Mucosa of gallbladder (tissue), 1 donor: ENCODE measurements at places on chromosomes 1 and 21. TPM values are rescaled to one million over a fixed set of nuclear protein-coding genes. Genes with fewer than 3 reads are reported as not detected.

DNA sequence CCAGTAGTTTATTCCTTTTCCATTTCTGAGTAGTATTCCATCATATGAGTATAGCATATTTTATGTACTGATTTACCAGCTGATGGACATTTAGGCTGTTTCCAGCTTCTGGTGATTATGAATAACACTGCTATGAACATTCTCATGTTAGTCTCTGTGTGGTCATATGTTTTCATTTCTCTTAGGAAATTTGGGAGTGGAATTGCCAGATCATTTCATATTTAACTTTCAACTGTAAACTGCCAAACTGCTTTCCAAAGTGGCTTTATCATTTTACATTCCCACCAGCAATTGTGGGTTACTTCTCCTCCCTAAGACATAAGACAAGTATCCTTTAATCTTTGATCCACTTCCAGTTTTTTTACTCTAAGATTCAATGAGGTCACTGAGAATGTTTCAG lies 85.7 kb upstream of the RALGPS2 start:
- DNase-seq: no peak

DNA sequence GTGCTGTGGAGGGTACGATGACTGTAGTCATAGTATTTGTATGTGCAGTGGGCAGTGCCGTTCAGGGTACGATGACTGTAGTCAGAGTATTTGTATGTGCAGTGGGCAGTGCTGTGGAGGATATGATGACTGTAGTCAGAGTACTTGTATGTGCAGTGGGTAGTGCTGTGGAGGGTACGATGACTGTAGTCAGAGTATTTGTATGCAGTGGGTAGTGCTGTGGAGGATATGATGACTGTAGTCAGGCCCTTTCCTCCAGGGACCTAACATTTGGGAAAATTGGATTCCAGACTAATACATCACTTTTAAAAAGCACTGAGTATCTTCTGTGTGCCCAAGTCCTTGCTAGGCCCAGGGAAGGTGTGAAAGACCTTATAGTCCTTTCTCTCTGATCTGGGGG lies 2.9 kb downstream of the ZNF672 start:
- no peak for DNase-seq

GRCh38 chr1:18723701-18724411 lies 93.2 kb downstream of the PAX7 start:
- DNase-seq: no peak

C8B gene
- 1.9 TPM for total RNA-seq

SMYD3 gene
- total RNA-seq: 18.8 TPM

GRCh38 chr1:223411309-223411708 lies 18.1 kb downstream of the CCDC185 start:
- DNase-seq: no peak

DNA sequence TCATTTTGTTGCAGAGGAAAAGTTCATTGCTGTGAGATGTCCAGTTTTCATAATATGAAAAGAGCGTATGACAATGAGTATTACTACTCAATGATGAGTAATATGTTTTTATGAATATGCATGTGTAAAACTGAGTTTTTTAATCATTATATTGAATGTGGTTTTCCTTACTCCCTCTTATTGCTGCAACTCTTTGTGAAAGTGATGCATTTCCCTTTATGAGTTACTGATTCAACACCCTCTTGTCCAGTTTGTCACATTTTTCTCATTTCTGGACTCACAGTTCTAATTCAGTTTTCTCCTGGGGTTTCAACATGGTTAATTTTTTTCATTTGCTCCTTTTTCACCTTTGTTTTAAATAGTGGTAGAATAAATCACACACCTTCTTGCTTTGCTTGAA lies 35.2 kb upstream of the KCNJ15 start:
- DNase-seq: no peak

FAM163A gene
- total RNA-seq: 5.1 TPM

DNA sequence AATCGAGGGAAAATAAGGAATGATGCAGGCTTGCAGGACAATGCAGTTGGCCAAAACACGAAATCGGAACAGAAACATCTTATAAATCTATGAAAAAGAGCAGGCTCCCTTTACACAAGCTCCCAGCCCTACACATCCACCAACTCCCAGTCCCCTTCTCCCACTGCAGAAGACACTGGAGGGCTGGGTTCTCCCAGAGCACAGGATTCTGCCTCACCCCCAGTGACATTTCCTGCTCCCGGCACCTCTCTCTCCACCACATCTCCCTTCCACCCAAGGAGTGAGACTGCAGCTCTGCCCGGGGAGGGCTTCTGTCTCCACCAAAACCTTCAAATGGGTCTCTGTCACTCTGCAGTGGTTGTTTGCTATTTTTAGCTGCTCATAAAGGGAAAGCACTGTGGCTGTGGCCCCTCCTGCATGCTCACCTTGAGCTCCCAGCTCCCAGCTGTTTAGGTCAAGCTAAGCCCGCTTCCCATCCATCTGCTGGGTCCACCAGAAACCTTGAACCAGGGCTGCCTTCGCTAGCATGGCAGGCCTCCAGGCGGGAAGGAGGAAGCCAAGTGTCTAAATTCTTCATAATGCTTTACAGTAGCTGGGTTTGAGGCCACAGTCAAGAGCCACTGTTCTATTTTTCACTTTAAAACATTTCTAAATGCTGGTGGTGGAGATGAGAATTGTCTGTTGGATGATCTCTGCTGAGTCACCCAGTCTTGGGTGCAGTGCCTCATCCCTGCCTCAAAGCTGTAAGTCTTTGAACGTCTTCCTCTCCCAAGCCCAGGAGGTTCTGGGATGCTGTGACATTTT lies 3.3 kb upstream of the C2CD2 start:
- DNase-seq: no peak

LCE2A gene
- not detected for total RNA-seq

COL6A1 gene
- total RNA-seq: 583 TPM

SERPINC1 gene
- total RNA-seq: 1.2 TPM

DNA sequence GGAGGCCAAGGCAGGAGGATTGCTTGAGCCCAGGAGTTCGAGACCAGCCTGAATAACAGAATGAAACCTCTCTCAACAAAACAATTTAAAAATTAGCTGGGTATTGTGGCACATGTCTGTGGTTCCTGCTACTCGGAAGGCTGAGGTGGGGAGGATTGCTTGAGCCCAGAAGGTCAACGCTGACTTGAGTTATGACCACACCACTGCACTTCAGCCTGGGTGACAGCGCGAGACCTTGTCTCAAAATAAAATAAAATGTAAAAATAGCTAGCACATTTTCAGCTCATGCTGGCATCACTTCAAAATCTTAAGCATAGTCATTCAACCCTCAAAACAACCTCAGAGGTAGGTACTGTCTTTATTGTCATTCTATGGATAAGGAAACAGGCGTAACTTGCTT lies 6.4 kb downstream of the JAK1 start:
- no peak for DNase-seq

HMCN1 gene
- 3.7 TPM for total RNA-seq

GRCh38 chr1:109768335-109768650 lies 4.6 kb upstream of the EPS8L3 start:
- DNase-seq: no peak

- DNase-seq: no peak
These were observed 20.3 kb upstream of the DEGS1 start for GRCh38 chr1:224162768-224163167.

- no peak for DNase-seq
These were observed 6.6 kb upstream of the SLC35A3 start for GRCh38 chr1:99963041-99963795.
